ENCODE measurements at places on chromosomes 12 and 14. TPM values are rescaled to one million over a fixed set of nuclear protein-coding genes. Genes with fewer than 3 reads are reported as not detected.

DNA sequence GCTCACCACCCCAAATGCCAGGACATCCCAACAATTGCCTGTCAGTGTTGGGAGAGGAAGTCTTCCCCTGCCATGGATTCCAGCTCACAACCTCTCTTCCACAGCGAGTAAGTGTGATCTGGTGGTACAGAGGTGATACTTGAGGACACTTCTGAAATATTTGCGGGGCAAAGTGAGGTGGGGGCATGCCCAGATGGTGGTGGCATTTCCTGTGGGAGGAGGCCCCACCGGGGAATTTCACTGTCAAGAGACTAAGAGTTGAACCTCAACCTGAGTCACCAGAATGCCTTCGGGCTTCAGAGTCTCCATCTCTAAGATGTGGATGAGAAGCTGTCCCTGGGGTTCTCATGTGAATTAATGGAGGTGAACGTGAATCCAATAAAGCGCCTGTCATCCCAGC is 122.3 kb upstream of the RFLNA start:
- no peak for DNase-seq

DNA sequence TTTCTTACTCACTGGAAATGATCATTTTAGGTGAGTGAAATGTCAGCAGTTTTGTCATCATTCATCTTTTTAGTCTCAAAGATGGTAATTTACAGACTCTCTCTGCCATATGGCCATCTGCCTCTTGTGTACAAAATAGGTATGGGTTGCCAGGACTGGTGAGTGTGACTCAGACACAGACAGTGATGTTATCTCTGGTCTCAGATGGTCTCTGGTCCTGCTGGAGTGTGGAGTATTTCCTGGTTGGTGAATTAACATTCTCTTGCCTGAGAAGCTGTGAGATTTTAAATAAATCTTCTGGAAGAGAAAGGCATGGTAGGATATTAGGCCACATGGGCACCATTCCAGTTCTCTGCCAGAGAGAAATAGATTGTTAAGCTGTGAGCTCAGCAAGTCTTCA is 207.0 kb downstream of the ATP23 start:
- DNase-seq, result peak; percentile 98

GRCh38 chr14:81269979-81270375 is 49.2 kb upstream of the GTF2A1 start:
- no peak for DNase-seq

DNA sequence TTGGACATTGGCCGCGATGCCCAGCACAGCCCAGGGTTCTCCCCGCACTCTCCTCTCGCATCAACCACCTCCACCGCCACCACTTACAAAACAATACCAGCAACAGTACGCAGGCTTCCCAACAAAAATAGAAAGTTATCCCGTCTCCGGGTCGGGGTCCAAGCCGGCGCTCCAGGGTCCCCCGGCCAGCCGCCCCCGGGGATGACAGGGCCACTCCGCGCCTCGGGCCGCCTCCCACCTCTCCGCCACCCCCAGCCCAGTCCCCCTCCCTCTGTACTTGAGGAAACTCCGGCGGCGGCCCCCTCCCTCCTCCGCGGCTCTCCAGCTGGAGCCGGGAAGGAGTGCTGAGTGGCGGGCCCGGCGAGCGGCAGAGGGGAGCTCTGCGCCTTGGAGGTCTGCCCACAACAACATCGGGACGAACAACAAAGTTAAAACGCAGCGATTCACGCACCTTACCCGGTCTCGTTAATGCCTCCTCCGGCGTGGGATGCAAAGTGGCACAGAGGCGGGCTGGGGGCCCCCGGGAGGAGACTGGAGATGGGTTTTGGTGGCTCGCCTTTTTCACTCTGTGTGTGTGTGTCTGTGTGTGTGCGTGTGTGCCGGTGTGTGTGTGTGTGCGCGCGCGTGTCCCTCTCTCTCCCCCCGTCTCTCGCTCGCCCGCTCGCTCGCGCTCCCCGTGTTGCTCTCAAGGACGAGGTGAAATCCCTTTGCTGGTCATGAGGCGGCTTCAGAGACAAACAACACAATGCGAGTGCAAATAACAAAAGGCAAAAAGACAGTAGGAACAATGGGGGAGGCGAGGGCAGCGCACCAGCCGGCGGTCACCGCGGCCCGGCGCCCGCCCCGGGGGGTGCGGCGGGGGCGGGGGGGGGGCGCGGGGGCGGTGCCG is 386.8 kb downstream of the BCAT1 start:
- peak; percentile 42 for DNase-seq

GRCh38 chr12:29054858-29055663 is 94.0 kb upstream of the FAR2 start:
- no peak for DNase-seq

DNA sequence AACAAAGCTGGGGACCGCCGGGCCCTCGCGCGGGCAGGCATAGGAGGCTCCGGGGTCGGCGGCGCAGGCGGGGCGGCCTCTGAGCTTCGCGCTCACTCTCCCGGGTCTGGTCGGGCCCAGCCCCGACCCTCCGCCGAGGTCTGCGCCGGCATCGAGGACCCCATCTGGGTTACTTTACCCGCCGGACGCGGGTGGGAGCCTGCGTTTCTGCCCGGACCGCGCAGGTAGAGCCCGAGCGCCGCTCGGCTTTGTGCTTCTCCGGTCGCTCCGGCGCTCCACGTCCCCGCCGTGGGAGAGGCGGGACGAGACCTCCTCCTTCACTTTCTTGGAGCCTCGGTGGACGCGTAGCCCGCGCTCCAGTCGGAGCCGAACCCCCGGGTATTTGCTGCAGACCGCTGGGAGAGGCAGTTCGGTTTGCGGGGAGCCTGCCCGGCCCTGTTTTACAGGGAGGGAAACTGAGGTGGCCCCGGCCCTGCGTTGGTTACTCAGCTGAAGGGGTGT is 63.2 kb downstream of the FBXL14 start:
- no peak for DNase-seq

DNA sequence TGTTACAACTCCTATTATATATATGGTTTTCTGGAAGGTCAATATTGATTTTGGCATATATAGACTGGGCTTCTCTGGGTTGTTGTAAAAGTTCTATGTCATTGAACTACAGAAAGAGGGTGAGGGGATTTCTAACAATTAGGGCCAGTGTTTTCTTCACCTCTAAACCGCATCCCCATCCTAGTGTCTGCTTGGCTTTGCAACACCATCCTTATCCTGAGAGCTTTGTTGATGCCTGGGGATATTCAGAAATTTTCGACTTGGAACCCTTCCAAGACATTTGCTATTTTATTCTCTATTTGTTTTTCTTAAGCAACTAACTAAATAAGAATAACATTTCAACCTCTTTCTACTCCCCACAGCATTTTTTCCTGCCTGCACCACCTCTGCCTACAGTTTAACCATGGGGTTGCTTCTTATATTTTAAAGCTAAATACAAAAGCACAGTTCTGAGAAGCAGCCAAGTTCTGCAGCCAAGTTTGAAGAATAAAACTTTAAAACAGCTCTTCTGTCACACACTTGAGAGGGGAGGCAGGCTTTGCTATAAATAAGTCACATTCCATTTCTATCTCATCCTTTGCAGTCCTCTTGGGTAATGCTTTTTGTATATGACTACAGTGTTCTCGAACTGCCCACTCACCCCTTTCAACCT is 53.4 kb downstream of the RGS6 start:
- no peak for DNase-seq

GRCh38 chr12:100576331-100577036 is 3.0 kb downstream of the GAS2L3 start:
- peak; percentile 79 for DNase-seq

- no peak for DNase-seq
Observed at GRCh38 chr12:120847392-120847791, 56.8 kb downstream of the SPPL3 start.

DNA sequence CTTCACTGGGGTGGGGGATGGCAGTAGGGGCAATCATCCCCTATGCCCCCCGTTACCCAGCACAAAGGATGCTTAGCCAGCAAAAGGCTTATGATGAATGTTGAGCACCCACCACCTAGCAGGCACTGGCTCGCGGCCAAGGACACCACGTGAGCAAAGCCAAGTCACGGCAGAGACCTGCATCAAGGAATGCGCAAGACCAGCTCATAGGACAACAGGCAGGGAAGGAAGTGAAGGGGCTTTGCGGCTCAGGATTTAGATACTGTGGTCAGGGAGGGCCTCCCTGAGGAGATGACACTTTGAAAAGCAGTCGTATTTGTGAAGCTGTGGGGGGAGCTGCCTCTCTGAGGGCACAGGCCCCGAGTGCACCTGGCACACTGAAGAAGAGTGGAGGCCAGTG is 32.8 kb downstream of the SH2B3 start:
- DNase-seq, result peak; percentile 58

- no peak for DNase-seq
Observed at GRCh38 chr14:34259996-34260395, 202.0 kb downstream of the SPTSSA start.

DNA sequence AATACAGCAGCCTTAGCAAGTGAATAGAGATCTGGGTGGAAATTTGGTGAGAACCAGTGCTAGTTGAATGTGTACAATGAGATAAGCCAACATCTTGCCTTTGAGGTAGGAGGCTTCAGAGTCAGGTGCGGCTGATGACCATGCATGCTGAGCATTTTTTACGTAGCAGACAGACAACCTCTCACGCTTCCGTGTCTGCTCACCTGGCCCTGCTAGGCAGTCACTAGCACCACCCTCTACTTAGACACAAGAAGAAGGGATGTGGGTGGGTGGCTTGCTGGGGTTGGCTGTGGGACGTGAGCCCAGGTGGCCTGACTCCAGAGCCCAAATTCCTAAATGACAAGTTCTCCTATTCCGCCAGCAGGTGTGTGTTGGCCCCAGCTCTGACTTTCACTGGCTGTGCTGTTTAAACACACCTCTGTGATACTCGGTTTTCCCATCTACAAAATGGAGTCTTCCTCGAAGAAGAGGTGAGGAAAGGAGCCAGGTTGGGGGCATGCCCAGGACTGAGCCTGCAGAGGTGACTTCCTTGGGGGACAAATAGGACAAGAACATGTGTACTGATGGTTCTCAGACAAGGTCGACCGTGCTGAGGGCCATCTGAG is 57.8 kb upstream of the BCL11B start:
- no peak for DNase-seq

DNA sequence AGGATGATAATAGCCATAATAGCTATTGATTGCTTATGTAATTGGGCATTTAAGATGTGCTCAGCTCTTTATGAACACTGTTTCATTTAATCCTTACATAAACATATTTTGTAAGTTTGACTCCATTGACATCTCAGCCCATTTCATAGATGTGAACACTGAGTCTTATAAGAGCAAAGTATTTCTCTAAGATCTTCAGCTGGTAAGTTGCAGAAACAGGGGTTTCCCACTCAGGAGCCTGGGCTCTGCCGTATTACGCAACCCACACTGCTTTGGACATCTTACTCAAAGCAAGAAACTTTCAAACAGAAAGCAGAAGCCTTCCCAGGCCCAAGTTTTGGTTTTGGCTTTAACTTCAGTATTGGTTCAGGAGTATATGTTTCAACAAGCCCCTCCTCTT is 705.1 kb downstream of the MED13L start:
- DNase-seq, result no peak

DNA sequence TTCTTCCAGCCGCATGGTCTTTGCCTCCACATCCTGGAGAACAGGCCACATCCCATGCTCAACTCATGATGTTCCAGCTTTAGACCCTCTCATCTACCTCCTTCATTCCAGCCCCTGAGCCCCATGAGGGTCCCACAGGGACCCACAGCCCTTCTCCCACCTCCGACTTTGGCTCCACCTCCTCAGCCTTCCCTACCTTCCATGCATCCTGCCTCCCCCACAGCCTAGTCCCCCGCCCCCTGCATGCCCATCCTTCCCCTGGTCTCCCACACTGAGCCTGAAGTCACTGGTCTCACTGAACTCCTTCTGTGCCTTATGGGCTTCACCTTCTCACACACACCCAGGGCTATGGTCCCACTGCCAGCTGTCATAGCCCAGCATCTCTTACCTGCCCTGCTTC is 9.8 kb downstream of the RAPGEF3 start:
- no peak for DNase-seq

DNA sequence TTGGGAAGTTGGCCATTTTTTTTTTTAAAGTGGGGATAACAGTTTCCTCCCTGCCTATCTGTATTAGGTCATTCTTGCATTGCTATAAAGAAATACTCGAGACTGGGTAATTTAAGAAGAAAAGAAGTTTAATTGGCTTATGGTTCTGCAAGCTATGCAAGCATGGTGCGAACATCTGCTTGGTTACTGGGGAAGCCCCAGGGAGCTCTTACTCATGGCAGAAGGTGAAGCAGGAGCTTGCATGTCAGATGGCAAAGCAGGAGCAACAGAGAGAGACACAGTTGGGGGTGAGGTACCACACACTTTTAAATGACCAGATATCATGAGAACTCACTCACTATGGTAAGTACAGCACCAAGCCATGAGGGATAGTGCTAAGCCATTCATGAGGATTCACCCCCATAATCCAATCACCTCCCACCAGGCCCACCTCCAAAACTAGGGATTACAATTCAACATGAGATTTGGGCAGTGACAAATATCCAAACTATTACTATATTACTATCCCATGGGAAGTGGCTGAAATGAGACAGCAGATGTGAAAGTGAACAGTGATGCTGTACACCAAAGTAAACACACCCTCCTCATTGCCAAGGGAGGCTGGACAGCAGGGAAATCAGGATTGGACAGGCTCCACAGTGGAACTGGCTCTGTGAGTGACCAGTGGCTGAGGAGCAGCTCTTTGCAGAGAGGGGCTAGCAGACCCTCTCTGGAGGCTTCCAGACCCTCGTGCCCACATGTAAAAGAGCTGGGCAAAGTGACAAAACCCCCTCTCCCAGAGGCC is 40.5 kb downstream of the CRACR2A start:
- DNase-seq, result no peak

The DPY19L2 gene
- total RNA-seq, result 0.26 TPM

The CHMP4A gene
- total RNA-seq, result 15.9 TPM

The FRMD6 gene
- total RNA-seq, result 205 TPM

The MUCL1 gene
- not detected for total RNA-seq

The ZC2HC1C gene
- total RNA-seq, result 0.51 TPM

The ADAM20 gene
- 0.13 TPM for total RNA-seq

The CPSF2 gene
- 26.7 TPM for total RNA-seq
